ENCODE measurements at places on chromosomes 1 and 21. TPM values are rescaled to one million over a fixed set of nuclear protein-coding genes. Genes with fewer than 3 reads are reported as not detected.

Gene TCHHL1
- total RNA-seq, result not detected

Gene TRAF3IP3
- total RNA-seq, result 1.4 TPM

Gene PLA2G2E
- total RNA-seq, result not detected

Gene IFI44L
- total RNA-seq, result 2.6 TPM

- no peak for DNase-seq
These were observed 23.5 kb downstream of the CASP9 start for GRCh38 chr1:15500184-15501178.

GRCh38 chr1:241551759-241552638 is 19.8 kb downstream of the KMO start:
- peak; percentile 54 for DNase-seq

DNA sequence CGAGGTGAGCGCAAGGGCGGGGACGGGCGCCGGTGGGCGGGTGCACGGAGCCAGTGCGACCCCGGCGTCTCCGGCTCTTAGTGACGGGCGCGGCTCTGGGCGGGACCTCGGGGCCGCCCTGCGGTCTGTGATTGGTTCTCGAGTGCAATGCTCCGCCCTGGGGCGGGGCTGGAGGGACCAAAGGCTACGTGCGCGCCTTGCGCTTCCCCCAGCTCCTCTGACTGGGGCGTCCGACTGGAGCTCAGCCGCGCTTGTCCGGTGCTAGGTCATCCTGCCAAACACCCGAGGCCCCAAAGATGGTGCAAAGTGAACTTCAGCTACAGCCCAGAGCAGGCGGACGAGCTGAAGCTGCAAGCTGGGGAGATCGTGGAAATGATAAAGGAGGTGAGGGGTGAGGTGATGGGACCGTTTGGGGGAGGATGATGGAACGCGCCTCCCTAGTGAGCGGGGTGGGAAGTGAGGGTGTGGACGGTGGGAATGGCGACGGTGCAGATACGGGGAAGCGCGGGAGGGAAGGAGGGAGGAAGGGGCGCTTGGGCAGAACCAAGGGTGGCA is 811 bp downstream of the SH3D21 start:
- DNase-seq, result peak; percentile 96

DNA sequence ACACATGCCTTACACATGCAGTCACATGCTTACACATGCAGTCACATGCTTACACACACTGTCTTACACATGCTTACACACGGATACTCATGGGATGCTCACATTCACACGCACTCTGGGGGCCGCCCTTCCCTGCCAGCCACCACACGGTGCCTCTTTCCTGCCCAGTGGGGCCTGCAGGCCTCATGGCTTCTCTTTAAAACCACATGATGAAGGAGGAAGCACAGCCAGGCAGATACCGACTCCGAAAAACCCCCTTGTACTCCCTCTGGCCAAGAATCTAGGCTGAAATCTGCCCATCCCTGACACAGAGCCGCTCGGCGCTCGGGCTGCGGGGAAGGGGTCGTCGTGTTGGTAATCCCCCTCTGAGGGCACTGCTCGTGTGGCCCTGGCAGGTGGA is 113.0 kb downstream of the PRDM16 start:
- DNase-seq, result no peak

GRCh38 chr1:183467687-183468086 is 4.6 kb upstream of the SMG7 start:
- no peak for DNase-seq

GRCh38 chr1:51648180-51649109 is 31.6 kb downstream of the OSBPL9 start:
- DNase-seq, result peak; percentile 25

GRCh38 chr1:23756676-23757075 is 13.4 kb downstream of the ELOA start:
- DNase-seq, result no peak

DNA sequence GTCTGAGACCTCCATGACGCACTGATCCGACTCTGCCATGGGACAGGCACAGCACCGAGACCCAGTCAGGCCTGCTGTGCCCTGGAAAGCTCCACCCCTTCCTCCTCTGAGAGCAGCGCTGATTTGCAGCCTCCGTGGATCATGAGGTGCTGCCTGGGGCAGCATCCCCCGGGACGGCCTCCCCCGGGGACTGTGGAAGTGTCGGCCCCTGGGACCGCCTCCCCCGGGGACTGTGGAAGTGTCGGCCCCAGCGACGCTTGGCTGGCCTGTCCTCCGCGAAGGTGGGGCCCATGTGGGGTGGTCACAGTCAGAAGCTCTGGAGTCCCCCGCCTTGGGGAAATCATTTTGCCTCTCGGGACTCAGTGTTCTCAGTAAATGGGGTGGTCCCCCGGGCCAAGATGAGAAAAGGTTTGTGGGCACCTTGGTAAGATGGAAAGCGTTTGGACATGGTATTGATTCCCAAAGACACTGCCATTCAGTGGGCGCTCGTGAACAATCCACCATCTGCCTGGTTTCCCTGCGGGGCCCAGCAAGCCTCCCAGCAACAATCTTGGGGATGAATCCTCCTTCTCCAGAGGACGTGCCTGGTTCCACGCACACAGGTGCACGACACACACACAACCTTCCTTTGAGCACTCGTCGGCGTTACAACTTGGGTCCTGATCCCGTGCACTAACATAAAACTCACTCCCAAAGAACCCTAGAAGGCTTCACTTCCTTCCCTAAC is 3.0 kb downstream of the TFF2 start:
- DNase-seq, result no peak

GRCh38 chr1:69733061-69733460 is 165.3 kb downstream of the LRRC7 start:
- no peak for DNase-seq
